ENCODE measurements at places on chromosomes 5 and 9.

- no peak for DNase-seq
Measured at GRCh38 chr9:137920753-137921152, 43.2 kb downstream of the CACNA1B start.

DNA sequence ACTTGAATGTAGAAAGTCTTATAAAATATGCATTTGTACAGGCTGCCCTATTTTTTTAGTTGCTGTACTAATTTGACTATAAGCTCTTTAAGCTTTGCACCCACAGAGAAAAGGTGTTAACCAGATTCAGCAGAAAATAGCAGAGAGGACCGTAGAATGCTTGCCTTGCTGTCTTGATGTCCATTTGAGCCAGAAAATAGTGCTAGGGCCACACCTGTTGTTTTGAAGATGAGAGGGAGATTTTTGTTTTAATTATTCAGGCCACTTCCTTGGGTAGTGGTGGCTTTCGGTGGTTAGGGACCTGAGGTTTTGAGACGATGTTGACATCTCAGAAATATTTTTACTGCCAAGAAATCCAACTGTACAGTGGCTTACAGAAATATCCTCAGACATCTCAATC lies 196.0 kb downstream of the SPATA31D1 start:
- DNase-seq, result no peak

GRCh38 chr5:115033861-115034260 lies 135.8 kb downstream of the TRIM36 start:
- no peak for DNase-seq

- DNase-seq, result no peak
Measured at GRCh38 chr9:72681283-72681630, 159.8 kb downstream of the TMC1 start.

DNA sequence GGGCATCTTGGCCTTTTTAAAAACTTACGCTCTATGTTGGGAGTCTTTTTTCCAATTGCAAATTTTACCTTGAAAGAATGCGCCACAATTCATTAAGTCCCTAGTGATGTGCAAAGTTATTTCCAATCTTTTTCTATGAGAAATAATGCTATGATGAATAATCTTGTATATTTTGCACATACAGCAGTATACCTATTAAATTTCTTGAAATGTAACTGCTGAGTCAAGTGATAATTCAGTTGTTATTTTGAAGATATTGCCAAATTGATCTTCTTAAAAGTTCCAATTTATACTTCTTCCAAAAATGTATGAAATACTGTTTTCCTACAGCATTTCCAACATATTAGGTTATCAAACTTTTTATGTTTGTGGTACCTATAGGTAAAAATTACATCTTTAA lies 92.8 kb upstream of the PPP2R2B start:
- no peak for DNase-seq

- peak; percentile 92 for DNase-seq
Measured at GRCh38 chr5:181221792-181222629, 1.1 kb upstream of the TRIM41 start.

GRCh38 chr5:133147815-133148567 lies 96.2 kb downstream of the HSPA4 start:
- no peak for DNase-seq

- DNase-seq, result no peak
Measured at GRCh38 chr9:134036130-134036529, 10.8 kb downstream of the BRD3OS start.

GRCh38 chr5:144298658-144299057 lies 128.0 kb downstream of the KCTD16 start:
- no peak for DNase-seq
